Glutamatergic neuron (in vitro differentiated cells): ENCODE measurements at places on chromosomes 5 and 9. TPM values are rescaled to one million over a fixed set of nuclear protein-coding genes. Genes with fewer than 3 reads are reported as not detected.

DNA sequence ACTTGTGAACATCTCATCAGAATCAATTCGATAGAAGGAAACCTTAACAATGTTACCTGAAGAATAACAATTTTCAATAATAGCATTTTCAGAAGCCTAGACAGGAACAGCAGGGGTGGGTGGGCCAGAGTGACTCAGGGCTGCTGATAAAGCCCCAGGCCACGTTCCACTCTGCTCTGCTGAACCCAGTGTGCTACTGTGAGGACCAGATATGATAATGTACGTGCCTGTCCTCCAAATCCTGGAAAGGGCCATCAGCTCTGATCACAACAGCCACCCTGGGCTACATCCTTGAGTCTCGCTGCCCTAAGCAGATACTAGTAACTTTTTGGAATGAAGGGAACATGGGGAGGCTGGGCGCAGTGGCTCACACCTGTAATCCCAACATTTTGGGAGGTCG, 91.3 kb downstream of the PRRT1B start:
- H3K4me1 ChIP-seq: peaks cover 38% of the 10 kb centered on the region
- peaks cover 4% of the 10 kb centered on the region for H3K36me3 ChIP-seq
- no peak for DNase-seq

- peaks cover 48% of the 10 kb centered on the region for H3K4me1 ChIP-seq
- H3K27me3 ChIP-seq: peaks cover 18% of the 10 kb centered on the region
- no peak for DNase-seq
- no peaks in the 10 kb centered on the region for H3K36me3 ChIP-seq
These were observed 1.1 kb upstream of the ANP32B start for GRCh38 chr9:97981846-97982682.

The MORN5 gene
- total RNA-seq: not detected

The PDE8B gene
- total RNA-seq: 1.1 TPM

- H3K36me3 ChIP-seq: no peaks in the 10 kb centered on the region
- H3K4me1 ChIP-seq: peaks cover 82% of the 10 kb centered on the region
- H3K27ac ChIP-seq: peak overlapping the region; percentile 99
- peak; percentile 85 for DNase-seq
These were observed 77.7 kb downstream of the EBF1 start for GRCh38 chr5:159021901-159022556.

- H3K4me3 ChIP-seq: no peak overlapping the region
- DNase-seq: no peak
- H3K36me3 ChIP-seq: no peaks in the 10 kb centered on the region
- H3K27ac ChIP-seq: no peak overlapping the region
- peaks cover 10% of the 10 kb centered on the region for H3K4me1 ChIP-seq
These were observed 1.6 kb upstream of the TUT7 start for GRCh38 chr9:86355814-86356213.

DNA sequence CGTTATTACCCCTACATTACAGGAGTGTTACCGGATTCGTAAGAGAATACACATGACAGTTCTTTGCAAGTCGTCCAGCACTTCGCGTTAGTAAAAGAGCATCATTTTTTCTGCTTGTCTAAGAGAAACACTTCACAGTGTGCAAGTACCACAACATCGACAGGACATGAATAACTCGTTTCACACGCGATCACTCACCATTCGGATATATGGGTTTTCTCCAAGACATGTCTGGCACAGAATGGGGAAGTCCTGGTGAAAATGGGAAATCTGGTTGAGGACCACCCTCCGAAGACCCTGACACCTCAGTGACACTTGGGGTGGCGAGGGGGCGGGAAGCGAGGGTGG, 642 bp downstream of the RBM22 start:
- DNase-seq: no peak
- no peak overlapping the region for H3K4me3 ChIP-seq
- H3K27ac ChIP-seq: no peak overlapping the region

- H3K27ac ChIP-seq: no peak overlapping the region
- no peaks in the 10 kb centered on the region for H3K36me3 ChIP-seq
- no peaks in the 10 kb centered on the region for H3K4me1 ChIP-seq
- no peaks in the 10 kb centered on the region for H3K27me3 ChIP-seq
- no peak for DNase-seq
These were observed 226.1 kb downstream of the NR3C1 start for GRCh38 chr5:143177263-143177983.

DNA sequence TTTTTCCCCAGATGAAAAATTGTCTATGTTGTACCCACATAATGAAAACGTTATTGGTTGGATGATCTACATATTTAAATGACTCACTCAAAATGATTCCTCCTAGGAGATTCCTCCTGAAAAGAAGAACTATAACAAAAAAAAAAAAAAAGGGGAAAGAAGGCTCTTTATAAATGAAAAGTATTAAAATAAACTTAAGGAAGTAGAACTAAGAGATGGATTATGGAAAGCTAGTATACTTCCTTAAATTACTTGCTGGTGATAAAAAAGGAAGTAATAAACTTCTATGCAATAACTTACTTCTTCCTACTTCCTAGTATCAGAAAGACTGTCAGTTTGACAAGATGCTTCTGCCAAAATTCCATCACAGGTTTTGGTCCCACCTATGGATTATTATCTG, 1087.7 kb downstream of the CDH12 start:
- no peak overlapping the region for H3K4me3 ChIP-seq
- no peak for DNase-seq
- H3K36me3 ChIP-seq: no peaks in the 10 kb centered on the region
- H3K27ac ChIP-seq: no peak overlapping the region
- no peaks in the 10 kb centered on the region for H3K27me3 ChIP-seq

The PCDHGC5 gene
- 4.0 TPM for total RNA-seq

- no peak for DNase-seq
- no peak overlapping the region for H3K27ac ChIP-seq
- H3K4me1 ChIP-seq: peaks cover 12% of the 10 kb centered on the region
- H3K27me3 ChIP-seq: no peaks in the 10 kb centered on the region
- no peak overlapping the region for H3K4me3 ChIP-seq
- H3K36me3 ChIP-seq: no peaks in the 10 kb centered on the region
These were observed 31.4 kb upstream of the MYOT start for GRCh38 chr5:137836298-137836697.

The SPACA9 gene
- 5.0 TPM for total RNA-seq
